ENCODE measurements at places on chromosomes 4 and X.

- DNase-seq, result no peak
These were observed 508.7 kb upstream of the FMR1 start for GRCh38 chrX:147403040-147403439.

DNA sequence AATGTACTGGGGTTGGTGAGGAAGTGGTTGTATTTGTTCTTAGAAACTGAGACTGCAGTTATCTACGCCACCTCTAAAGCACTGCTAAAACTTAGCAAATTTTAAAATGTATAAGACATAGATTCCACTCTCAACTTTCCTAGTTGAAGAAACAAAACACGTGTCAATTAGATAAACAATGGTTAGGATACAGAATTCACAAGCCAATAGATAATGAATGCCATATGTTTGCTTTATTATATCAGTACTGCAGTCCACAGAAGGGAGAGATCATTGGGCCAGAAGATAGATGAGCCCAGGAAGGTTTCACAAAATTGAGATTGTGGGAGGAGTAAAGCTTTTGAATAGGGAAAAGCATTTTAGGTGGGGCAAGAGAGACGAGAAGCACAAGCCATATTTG is 14.3 kb downstream of the TMEM33 start:
- DNase-seq, result no peak

- DNase-seq, result no peak
These were observed 47.7 kb upstream of the SORCS2 start for GRCh38 chr4:7144374-7145290.

DNA sequence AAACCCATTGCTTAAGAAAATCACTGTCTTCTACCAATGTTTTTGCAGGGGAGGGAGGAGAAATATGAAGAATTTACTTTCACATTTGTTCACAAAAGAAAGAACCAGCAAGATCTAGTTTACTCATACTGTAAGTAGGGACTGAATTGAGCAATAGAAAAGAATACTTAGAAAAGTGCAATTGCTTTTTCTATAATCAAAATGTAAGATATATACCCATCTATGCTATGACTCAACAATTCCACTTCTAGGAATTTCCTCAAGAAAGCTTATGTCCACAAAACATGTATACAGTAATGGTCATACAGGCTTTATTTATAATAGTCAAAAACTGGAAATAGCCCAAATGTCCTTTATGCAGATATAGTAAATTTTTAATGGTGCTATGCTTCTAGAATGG is 196.4 kb downstream of the LRBA start:
- no peak for DNase-seq
